ENCODE measurements at places on chromosomes 13 and 19. TPM values are rescaled to one million over a fixed set of nuclear protein-coding genes. Genes with fewer than 3 reads are reported as not detected.

DNA sequence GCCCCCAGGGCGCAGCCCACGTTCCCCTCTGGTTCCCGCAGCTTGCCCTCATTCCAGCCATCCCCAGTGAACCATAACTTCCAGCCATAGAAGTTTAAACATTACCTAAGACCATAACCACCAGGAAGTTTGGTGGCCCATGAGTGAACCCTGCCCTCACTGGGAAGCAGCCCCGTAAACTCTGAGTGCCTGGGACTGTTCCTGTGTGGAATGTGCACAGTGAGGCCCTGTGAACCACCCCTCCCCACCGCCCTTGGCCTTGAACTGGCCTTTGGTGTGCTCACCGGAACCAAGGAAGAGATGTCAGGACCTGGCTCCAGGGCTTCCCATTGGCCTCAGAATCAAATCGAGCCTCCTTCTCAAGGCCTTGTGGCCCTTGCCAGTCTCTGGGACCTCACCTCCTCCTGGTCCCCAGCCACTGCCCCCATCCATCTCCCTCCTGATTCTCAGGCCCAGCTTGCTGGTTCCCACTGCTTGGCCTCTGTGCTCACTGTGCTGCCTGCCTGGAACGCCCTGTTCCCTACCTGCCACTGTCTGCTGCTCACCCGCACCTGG, 46.5 kb downstream of the DNM2 start:
- no peak overlapping the region for H3K4me3 ChIP-seq
- peak overlapping the region; percentile 89 for H3K27ac ChIP-seq
- H3K36me3 ChIP-seq, result peaks cover 63% of the 10 kb centered on the region
- no peaks in the 10 kb centered on the region for H3K27me3 ChIP-seq
- no peak for DNase-seq
- peaks cover 68% of the 10 kb centered on the region for H3K4me1 ChIP-seq

DNA sequence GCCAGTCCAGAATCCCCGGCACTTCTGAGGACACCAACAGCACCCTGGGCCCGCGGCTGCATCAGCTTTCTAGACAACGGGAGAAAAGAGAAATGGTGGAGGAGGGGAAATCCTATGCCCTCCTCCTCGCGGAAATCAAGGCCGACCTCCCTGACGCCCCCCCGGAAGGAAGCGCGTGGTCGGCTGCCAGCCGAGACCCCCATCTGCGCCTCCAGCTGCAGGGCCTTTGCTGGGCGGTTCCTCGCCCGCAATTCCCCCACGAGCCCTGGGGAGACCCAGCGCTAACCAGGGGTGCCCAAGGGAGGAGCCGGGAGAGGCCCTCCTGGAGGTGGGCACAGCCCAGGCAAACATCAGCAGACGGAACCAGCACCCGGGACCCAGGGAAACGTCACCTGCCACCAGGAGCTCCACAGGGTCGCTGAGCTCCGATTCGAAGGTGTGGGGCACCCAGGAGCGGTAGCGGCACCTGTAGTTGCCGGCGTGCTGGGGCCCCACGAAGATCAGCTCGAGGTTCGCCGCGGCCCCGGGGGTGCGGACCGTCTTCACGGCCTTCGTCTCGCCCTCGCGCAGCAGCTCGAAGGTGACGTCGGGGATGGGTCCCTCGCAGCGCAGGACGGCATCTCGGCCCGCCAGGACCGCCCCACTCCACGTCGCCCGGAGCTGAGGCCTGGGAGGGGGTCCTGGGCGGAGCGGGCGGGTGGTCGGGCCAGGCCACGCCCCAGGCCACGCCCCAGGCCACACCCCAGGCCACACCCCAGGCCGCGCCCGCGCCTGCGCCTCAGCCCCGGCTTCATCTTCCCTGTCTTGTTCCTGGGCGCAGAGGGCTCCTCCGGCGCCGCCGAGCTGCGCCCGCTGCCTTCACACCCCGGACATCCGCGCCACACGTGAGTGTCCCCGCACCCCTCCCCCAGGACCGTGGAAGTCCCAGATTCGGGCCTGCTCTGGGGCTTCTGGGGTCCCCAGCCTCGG, 6.0 kb downstream of the A1BG start:
- H3K36me3 ChIP-seq, result peaks cover 33% of the 10 kb centered on the region
- peaks cover 31% of the 10 kb centered on the region for H3K4me1 ChIP-seq
- no peaks in the 10 kb centered on the region for H3K27me3 ChIP-seq
- H3K4me3 ChIP-seq, result peak overlapping the region; percentile 95
- peak; percentile 80 for DNase-seq

DNA sequence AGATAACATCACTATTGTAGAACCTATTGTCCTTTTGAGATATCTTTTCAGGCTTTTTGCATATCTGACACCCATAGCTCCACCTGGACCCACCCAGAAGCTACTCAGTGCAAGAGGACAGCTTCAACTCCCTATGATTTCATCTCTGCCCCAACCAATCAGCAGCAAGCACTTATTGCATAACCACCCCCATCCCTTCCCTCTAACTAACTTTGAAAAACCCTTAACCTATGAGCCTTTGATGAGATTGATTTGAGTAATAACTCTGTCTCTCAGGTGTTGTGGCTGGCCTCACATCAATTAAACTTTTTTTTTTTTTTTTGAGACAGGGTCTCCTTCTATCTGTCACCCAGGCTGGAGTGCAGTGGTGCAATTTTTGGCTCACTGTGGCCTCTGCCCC, 13.4 kb upstream of the MTRF1 start:
- no peak for DNase-seq
- H3K36me3 ChIP-seq, result peaks cover 4% of the 10 kb centered on the region
- H3K4me3 ChIP-seq, result no peak overlapping the region
- no peaks in the 10 kb centered on the region for H3K27me3 ChIP-seq
- H3K4me1 ChIP-seq, result peaks cover 10% of the 10 kb centered on the region

DNA sequence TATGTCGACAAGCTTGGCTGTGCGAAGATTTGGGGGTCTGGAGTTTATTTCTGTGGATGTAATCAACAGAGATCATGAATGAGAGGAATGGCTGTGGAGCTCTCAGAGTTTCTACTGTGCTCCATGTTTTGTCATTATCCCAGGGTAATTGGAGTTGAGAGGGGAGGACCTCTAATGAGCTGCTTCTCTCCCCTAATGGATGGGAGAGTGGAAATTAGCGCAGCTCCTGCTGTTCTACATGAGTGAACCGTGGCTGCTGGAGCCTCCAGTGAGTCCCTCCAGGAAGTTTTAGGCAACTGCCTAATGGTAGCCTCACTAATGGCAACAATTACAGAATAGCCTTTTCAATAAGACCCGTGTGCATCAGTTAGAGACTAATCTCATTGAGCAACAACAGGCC, 31.3 kb upstream of the FGF9 start:
- H3K4me1 ChIP-seq, result no peaks in the 10 kb centered on the region
- H3K4me3 ChIP-seq, result no peak overlapping the region
- no peak for DNase-seq
- peaks cover 4% of the 10 kb centered on the region for H3K27me3 ChIP-seq

- H3K4me1 ChIP-seq, result no peaks in the 10 kb centered on the region
- DNase-seq, result no peak
- H3K36me3 ChIP-seq, result no peaks in the 10 kb centered on the region
- H3K27me3 ChIP-seq, result no peaks in the 10 kb centered on the region
Observed at GRCh38 chr13:65868099-65868498, 1362.0 kb downstream of the PCDH9 start.

GRCh38 chr19:30704771-30705330, 332.7 kb downstream of the ZNF536 start:
- no peak overlapping the region for H3K27ac ChIP-seq
- H3K36me3 ChIP-seq, result no peaks in the 10 kb centered on the region
- no peaks in the 10 kb centered on the region for H3K27me3 ChIP-seq
- H3K4me1 ChIP-seq, result no peaks in the 10 kb centered on the region

GRCh38 chr13:26949701-26950502, 189.3 kb upstream of the GPR12 start:
- peaks cover 2% of the 10 kb centered on the region for H3K27me3 ChIP-seq
- no peak overlapping the region for H3K27ac ChIP-seq
- no peaks in the 10 kb centered on the region for H3K36me3 ChIP-seq
- no peak for DNase-seq
- H3K4me1 ChIP-seq, result no peaks in the 10 kb centered on the region

DNA sequence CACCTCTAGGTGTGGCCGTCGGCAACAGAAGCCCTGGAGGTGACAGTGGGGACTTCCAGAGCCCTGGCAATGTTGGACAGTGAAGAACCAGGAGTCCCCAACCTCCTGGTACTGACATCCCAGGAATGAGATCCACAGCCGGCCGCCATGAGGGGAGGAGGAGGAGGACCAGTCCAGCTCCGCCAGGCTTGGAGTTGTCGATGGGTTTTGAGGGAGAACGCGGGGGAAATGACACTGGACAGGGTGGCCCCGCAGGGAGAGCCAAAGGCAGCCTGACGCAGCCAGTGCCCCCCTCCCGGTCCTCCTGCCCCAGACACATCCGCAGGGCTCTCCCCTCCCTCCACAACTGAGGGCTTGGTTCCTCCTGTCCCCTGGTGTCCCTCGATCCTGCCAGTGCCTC, 57.9 kb downstream of the SPACA7 start:
- no peak overlapping the region for H3K4me3 ChIP-seq
- H3K27ac ChIP-seq, result no peak overlapping the region
- DNase-seq, result no peak
- no peaks in the 10 kb centered on the region for H3K36me3 ChIP-seq
- no peaks in the 10 kb centered on the region for H3K4me1 ChIP-seq

GRCh38 chr19:49400029-49400428, 12.0 kb downstream of the KASH5 start:
- no peak for DNase-seq
- H3K4me1 ChIP-seq, result peaks cover 17% of the 10 kb centered on the region
- no peak overlapping the region for H3K27ac ChIP-seq
- H3K36me3 ChIP-seq, result no peaks in the 10 kb centered on the region
- peaks cover 8% of the 10 kb centered on the region for H3K27me3 ChIP-seq

GRCh38 chr19:49512970-49513745, 697 bp downstream of the FCGRT start:
- DNase-seq, result no peak
- peaks cover 28% of the 10 kb centered on the region for H3K4me1 ChIP-seq
- H3K27ac ChIP-seq, result peak overlapping the region; percentile 69
- peaks cover 1% of the 10 kb centered on the region for H3K27me3 ChIP-seq
- H3K36me3 ChIP-seq, result no peaks in the 10 kb centered on the region

- no peak for DNase-seq
- H3K27ac ChIP-seq, result no peak overlapping the region
- no peak overlapping the region for H3K4me3 ChIP-seq
- no peaks in the 10 kb centered on the region for H3K27me3 ChIP-seq
Observed at GRCh38 chr19:18179957-18180356, 6.3 kb downstream of the IFI30 start.

DNA sequence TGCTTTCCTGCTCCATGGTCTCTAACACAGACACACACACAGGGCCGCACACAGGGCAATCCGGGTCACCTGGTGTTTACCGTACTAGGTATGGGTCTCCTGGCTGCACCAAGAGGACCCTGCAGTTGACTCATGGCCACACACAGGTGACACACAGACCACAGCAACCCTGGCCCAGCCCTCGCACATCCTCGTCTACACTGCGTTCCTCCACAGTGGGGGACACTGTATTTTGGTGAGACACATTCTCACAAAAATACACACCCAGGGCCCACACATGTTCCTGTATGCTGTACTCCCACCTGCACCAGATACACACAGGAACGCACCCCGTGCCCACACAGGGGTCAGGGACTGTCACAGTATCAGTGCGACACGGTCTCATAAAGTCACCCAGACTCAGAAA, 12.8 kb downstream of the PDE4A start:
- no peak for DNase-seq
- H3K36me3 ChIP-seq, result peaks cover 28% of the 10 kb centered on the region
- peaks cover 68% of the 10 kb centered on the region for H3K4me1 ChIP-seq
- peaks cover under 1% of the 10 kb centered on the region for H3K27me3 ChIP-seq
- H3K27ac ChIP-seq, result peak overlapping the region; percentile 50
- no peak overlapping the region for H3K4me3 ChIP-seq

- no peaks in the 10 kb centered on the region for H3K27me3 ChIP-seq
- DNase-seq, result no peak
- H3K36me3 ChIP-seq, result peaks cover 49% of the 10 kb centered on the region
- H3K4me1 ChIP-seq, result peaks cover 36% of the 10 kb centered on the region
- H3K4me3 ChIP-seq, result no peak overlapping the region
Observed at GRCh38 chr19:3054972-3055740, 7.1 kb downstream of the TLE5 start.

- H3K36me3 ChIP-seq, result no peaks in the 10 kb centered on the region
- H3K27me3 ChIP-seq, result peaks cover 19% of the 10 kb centered on the region
- peaks cover 7% of the 10 kb centered on the region for H3K4me1 ChIP-seq
- H3K27ac ChIP-seq, result no peak overlapping the region
Observed at GRCh38 chr13:113933901-113934300, 40.0 kb downstream of the C13orf46 start.

DNA sequence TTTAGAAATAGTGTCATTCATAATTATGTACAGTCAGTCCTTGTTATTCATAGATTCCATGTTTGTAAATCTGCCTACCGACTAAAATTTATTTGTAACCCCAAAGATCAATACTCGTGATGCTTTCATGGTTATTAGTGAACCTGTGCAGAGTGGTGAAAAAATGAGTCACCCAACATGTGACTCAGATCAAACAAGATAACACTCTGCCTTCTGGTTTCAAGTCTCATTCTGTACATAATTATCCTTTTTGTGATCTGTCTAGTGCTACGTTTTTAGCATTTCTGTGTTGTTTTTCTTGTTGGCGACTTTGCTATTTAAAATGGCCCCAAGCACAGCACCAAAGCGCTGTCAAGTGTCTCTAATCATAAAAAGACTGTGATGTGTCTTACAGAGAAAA, 274.7 kb downstream of the SUCLA2 start:
- DNase-seq, result no peak
- no peak overlapping the region for H3K4me3 ChIP-seq
- H3K27me3 ChIP-seq, result no peaks in the 10 kb centered on the region
- H3K4me1 ChIP-seq, result no peaks in the 10 kb centered on the region

GRCh38 chr13:21043898-21044297, 17.5 kb downstream of the LATS2 start:
- no peak for DNase-seq
- H3K36me3 ChIP-seq, result no peaks in the 10 kb centered on the region
- no peak overlapping the region for H3K4me3 ChIP-seq
- peaks cover 7% of the 10 kb centered on the region for H3K27me3 ChIP-seq
- no peak overlapping the region for H3K27ac ChIP-seq

GRCh38 chr13:107580741-107581412, 634.5 kb downstream of the LIG4 start:
- no peak overlapping the region for H3K27ac ChIP-seq
- no peaks in the 10 kb centered on the region for H3K27me3 ChIP-seq
- H3K4me3 ChIP-seq, result no peak overlapping the region
- no peaks in the 10 kb centered on the region for H3K36me3 ChIP-seq

DNA sequence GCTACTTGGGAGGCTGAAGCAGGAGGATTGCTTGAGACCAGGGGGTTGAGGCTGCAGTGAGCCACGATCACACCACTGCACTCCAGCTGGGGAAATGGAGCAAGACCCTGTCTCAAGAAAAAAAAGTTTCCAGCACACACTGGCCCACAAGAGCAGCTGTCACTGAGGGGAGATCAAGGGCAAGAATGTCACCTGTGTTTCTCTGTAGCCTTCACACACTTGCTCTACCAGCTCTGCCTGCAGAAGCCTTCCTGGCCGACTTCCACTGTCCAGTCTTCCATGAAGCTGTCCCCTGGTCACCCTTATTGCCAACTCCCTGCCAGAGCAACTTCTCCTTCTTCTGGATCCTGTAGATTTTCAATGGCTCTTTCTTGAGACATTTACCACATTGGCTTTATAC, 158.0 kb downstream of the KCTD15 start:
- H3K4me1 ChIP-seq, result no peaks in the 10 kb centered on the region
- no peak overlapping the region for H3K27ac ChIP-seq
- no peak overlapping the region for H3K4me3 ChIP-seq
- no peaks in the 10 kb centered on the region for H3K27me3 ChIP-seq

Gene ZNF439
- 10.2 TPM for total RNA-seq

Gene CEACAM8
- not detected for total RNA-seq

Gene TRPC4
- not detected for total RNA-seq

Gene SNRPD2
- 634 TPM for total RNA-seq

Gene ENOX1
- total RNA-seq, result not detected

Gene ERICH6B
- not detected for total RNA-seq

Gene ZNF729
- not detected for total RNA-seq

Gene SPACA6
- 1.2 TPM for total RNA-seq

Gene ZNF221
- 1.9 TPM for total RNA-seq

Gene SRRM5
- 0.73 TPM for total RNA-seq
